ENCODE measurements at places on chromosomes 6 and 20.

- DNase-seq = no peak
Measured at GRCh38 chr6:38443352-38444144, 196.2 kb downstream of the BTBD9 start.

- DNase-seq = no peak
Measured at GRCh38 chr20:62718546-62718945, 9.9 kb downstream of the NTSR1 start.

DNA sequence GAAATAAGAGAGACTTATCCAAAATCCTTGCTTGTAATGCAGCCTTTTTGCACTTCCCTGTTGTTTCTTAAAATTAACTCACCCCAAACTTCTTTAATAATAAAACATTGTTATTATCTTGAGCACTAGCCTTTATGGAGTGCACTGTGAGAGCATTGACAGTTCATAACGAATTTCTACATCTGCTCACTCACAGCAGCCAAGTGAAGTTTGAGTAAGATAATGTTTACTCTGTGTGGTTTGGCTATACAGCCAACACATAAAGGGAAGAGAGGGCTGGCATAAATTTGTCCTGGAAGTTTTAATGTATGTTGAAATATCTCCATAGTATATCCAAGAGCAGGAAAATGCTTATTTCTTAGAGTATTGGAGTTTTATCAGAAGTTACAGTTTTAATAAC lies 227.9 kb downstream of the FRK start:
- no peak for DNase-seq

- no peak for DNase-seq
Measured at GRCh38 chr6:127205036-127205435, 61.6 kb upstream of the RNF146 start.

- no peak for DNase-seq
Measured at GRCh38 chr6:117559299-117559698, 43.0 kb downstream of the GOPC start.

- DNase-seq = no peak
Measured at GRCh38 chr6:138524526-138524925, 25.2 kb upstream of the NHSL1 start.

DNA sequence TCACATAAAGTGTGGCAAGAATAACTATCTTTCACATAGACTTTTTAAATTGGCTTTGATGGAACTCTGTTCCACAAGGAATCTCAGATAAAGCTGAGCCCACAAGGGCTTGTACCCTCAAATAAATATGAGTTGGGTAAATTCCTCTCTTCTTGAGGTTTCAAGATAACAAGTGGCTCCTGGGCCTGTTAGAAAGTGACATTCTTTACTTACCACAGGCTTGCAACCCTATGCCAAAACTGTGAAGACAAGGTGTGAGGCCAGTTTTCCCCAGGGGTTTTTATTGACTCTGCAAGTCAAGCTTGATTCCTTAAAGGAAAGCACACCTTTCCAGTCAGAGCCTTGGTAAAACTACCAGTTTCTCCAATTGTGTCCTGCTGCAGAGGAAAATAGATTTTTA lies 664.8 kb upstream of the GJE1 start:
- no peak for DNase-seq

- no peak for DNase-seq
Measured at GRCh38 chr6:143196525-143197225, 136.0 kb downstream of the AIG1 start.

GRCh38 chr20:59246691-59247400 lies 53.6 kb upstream of the EDN3 start:
- no peak for DNase-seq

- no peak for DNase-seq
Measured at GRCh38 chr6:35476004-35476403, 7.8 kb downstream of the RPL10A start.

DNA sequence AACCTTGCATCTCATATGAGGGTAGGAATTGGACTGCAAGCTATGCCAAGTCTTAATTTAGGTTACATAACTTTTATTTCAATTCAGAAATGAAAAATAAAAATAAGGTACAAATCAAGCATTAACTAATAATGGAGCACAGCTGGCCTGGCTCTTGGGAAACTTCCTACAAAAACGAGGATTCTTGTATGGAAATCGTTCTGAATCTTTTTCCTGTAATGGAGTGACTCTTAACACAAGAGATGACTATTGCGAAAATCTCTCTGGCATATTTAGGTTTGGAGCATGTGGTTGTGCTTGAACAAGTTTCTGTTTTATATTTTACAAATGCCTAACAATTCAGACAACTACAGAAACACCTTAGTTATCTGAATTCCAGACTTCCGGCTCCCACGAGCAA lies 34.0 kb upstream of the PI16 start:
- no peak for DNase-seq

DNA sequence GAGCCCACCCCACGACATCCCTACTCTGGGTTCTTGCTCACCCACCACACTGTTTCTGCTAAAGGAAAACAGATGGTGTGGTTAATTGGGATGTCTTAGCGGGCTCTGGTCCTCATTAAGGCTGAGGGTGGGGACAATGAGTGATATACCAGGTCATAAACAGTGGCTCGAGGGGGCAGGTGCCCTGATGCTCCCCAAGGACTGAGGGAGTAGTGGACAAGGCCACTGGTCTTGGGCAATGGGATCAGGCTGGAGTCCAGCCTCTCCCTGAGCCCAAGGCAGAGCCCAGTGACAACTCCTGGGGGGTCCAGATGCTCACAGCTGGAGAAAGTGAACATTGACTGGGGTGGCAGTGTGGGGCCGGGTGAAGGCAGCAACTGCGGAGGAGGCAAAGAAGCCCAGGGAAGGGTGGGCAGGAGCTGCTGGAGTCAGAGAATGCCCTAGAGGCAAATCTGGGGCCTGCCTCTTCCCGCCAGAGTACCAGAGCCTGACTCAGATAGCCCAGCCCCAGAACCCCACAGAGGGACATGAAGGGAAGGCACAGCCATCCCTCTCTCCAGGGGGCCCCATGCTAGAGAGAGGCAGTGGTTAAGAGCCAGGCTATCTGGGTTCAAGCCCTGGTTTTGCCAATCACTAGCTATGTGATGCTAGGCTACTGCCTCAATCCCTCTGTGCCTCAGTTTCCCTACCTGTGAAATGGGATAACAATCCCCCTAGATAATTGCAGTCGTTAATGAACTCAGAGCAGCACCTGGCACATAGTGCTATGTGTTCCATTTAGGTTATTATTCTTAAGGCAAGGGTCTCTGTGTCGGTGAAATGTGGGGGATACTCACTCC lies 72.3 kb downstream of the MRPL14 start:
- DNase-seq = no peak

DNA sequence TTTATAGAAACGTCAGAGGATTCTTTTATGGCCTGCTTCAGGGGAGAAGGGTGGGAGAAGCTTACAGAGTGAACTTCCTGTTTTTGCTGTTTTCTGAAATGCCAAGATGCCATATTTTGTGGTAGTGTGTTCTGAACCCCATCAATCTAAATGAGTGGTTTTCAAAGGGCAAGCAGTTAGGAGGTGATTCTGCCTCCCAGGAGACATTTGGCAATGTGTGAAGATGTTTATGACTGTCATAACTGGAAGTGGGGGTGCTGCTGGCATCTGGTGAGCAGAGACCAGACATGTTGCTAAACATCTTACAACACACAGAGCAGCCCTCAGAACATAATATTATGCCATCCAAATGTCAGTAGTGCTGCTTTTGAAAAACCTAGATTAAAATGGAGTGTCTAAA lies 6.0 kb upstream of the PRL start:
- DNase-seq = no peak

GRCh38 chr6:165862813-165863212 lies 199.8 kb upstream of the PDE10A start:
- DNase-seq = no peak

- DNase-seq = no peak
Measured at GRCh38 chr6:8750627-8751026, 315.3 kb upstream of the SLC35B3 start.

GRCh38 chr6:134816780-134817179 lies 133.1 kb downstream of the ALDH8A1 start:
- no peak for DNase-seq

DNA sequence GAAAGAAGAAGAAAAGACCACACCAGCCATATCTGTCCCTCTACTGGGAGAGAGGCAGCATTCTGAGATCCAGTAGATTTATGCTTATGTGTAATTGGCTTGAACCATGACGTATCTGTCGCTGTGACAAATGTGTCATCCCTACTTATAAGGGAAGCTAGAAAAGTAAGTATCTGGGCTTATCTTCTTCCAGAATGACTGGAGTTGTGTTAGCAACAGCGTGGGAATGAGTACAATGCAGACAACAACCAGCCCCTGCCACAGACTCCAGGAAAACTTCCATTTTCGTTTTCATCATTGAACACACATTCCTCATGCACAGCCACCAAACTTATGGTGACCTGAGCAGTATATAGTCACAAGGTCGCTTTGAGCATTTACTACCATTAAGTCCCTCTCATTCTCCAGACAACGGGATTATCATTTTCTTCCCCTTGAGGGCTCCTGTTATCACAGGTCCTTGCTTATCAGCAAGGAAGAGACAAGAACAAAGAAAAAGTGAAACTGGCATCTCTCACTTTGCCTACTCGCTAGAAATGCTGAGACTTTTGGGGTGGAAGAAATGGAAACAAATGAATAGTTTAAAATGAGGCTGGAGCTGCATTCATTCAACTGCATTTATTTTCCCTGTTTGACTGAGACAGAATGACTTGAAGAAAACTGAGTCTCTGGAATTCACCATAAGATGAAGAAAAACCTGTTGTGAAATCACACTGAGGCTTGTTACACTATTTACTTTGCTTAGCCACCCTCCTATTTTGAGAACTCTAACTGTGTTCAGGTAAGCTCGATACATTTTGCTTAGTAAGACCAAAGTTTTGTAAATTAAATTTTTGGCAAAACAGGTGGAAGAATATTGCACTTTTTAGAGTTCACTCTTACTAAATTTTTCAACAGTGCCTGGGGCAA lies 149.3 kb upstream of the FOXQ1 start:
- DNase-seq = no peak

GRCh38 chr20:63767456-63767855 lies 27.9 kb downstream of the SLC2A4RG start:
- no peak for DNase-seq

DNA sequence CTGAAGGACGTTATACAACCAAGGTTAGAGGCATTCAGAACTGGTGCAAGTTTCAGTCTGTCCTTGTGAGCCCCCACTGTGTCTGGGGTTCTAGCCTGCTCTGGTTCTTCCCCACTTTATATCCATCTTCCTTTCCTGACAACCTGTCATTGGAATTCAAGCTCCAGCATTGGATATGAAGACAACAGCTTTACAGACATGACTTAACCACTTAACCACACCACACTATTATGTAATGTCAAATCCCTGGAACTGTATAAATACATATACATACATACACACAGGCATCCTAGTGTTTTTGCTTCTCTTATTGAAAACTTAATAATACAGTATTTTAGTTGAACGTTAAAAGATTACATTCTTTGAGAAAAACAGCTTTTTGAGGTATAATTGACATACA lies 217.9 kb upstream of the SGK1 start:
- DNase-seq = no peak

DNA sequence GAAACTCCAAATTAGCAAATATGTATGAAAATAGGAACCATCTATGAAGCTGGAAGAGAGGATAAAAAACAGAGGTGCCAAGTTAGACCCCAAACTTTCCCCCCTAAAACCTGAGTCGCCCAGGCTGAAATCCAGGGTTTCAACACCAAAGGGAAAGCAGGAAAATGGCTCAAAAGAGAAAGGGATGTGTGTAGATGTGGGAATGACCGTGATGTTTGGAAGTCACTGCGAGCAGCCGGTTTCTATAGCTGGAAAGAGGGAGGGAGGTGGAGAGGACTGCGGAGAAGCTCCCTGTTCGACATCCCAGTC lies 4.5 kb downstream of the RING1 start:
- DNase-seq = no peak

GRCh38 chr6:43683708-43684455 lies 3.7 kb downstream of the MRPS18A start:
- no peak for DNase-seq

DNA sequence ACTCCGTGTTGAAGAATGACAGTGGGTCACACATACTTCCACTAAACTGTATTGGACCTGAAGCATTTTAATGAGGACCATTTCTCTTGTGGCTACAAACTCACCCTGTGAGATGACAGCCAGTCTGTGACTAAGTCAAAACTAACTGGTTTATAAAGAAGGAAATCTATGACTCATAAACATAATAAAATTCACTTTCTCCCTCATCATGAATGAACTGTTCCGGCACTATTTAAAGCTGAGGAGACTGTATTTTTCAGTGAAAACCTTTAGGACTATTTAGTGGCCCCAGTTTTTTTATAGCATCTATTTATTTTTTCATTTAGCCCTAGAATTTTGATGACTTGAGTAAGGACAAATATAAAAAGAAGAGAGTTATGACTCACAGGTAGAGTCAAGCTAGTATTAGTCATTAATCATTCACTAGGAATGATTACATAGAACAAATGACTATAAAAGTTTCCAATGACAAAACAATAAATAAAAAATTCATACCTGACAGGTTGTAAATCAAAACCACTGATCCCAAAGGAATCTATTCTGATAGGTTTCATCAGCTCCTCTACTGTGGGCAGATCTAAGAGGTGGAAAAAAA lies 34.2 kb downstream of the CEP162 start:
- no peak for DNase-seq

- no peak for DNase-seq
Measured at GRCh38 chr20:46346770-46347169, 38.5 kb upstream of the CDH22 start.

- no peak for DNase-seq
Measured at GRCh38 chr20:54608039-54608745, 132.8 kb downstream of the DOK5 start.

DNA sequence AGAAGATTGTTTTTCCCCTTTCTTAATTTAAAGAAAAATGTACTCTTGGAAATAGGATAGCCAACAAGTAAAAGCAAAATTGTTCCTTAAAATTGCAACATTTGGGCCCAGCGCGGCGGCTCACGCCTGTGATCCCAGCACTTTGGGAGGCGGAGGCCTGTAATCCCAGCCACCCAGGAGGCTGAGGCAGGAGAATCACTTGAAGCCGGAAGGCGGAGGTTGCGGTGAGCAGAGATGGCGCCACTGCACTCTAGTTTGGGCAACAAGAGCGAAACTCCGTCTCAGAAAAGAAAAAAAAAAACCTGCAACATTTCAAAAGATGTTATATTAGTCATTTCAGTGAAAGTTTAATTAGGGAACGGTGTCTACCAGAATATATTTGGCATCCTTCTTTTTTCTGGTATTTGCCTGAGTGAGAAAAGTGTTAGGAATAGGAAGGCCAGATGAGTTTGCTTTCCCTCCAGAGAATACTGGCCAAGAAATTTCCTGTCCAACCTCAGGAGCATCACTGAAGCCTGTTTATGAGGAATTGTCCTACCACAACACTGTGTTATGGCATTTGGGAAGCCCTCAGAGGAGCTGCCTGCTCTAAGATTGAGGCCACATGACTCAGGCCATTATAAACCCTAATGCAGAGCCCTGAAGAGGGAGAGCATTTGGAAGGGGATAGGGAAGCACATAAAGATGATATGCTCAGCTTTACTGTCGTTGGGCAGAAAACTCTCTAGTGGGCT lies 1.2 kb upstream of the GJA1 start:
- no peak for DNase-seq

- DNase-seq = no peak
Measured at GRCh38 chr20:44407402-44408184, 52.1 kb downstream of the HNF4A start.

GRCh38 chr6:127858727-127859391 lies 42.0 kb downstream of the THEMIS start:
- no peak for DNase-seq

Data from NCI-H1930 (cell line).